Globus pallidus (tissue), 1 donor: ENCODE measurements at places on chromosomes 16 and 17.

GRCh38 chr16:13939821-13940220, 19.9 kb downstream of the ERCC4 start:
- no peak for DNase-seq

GRCh38 chr16:19474617-19475016, 47.3 kb downstream of the GDE1 start:
- no peak for DNase-seq

- DNase-seq = no peak
These were observed 11.6 kb upstream of the LYRM9 start for GRCh38 chr17:27904534-27905446.

DNA sequence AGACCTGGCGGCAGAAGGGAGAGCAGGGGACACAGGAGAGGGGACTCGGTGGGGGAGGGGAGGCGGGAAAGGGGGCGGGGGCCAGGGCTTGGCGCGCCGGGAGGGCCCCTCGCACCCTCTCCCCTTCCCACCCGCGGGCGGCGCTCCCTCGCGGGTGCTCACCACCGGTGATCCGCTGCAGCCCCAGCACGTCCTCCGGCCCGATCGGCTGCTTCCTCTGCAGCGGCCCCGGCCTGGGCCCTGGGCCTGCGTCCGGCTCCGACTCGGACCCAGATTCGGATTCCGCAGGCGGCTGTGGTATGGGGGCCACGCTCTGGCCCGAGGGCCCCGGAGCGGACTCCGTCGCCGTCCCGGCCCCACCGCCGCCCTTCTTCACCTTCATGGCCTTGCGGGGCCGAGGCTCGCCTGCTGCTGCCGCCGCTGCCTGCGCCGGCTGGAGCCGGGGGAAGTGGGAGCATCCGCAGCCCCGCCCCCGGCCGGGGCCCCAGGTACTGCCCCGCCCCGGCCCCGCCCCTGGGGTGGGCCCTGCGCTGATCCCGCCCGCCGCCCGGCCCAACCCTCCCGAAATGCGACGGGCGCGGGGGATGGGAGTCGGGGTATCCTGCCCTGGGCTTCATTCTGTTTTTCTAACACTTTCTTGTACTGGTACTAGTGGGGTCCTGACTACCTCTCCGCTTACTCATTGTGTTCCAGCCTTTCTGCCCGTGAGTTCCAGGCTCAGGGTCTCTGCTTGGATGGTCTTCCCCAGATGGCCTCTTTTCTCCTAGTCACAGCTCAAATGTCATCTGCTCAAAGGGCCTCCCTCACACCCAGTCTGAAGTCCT, at the start of gene UNC119:
TSS of gene UNC119 (minus strand) at position 449 of the 824 bp plus-strand sequence. CDS start at position 382, 67 bp downstream.
- DNase-seq = peak; percentile 54

DNA sequence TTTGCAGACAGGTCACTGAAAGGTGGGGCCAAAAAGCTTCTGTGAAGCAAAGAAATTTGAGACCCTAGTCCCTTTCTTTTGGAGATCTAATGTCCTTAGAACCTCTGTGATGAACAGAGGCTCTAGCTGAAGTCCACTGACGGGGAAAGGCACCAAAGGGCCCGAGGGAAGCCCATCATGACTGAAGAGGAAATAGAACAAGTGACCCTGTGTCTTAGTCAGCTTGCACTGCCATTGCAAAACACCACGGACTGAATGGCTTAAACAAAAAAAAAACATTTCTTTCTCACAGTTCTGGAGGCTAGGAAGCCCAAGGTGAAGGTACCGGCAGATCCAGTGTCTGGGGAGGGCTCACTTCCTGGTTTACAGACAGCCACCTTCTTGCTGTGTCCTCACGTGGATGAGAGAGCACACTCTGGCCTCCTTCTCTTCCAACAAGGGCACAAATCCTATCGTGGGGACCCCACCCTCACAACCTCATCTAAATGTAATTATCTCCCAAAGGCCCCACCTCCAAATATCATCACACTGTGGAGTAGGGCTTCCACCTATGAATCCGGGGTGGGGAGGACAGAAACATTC, 24.3 kb upstream of the ASGR2 start:
- DNase-seq = no peak
